ENCODE measurements at places on chromosomes 1 and 21.

- DNase-seq: no peak
These were observed 56.2 kb upstream of the GNG12 start for GRCh38 chr1:67889466-67889865.

DNA sequence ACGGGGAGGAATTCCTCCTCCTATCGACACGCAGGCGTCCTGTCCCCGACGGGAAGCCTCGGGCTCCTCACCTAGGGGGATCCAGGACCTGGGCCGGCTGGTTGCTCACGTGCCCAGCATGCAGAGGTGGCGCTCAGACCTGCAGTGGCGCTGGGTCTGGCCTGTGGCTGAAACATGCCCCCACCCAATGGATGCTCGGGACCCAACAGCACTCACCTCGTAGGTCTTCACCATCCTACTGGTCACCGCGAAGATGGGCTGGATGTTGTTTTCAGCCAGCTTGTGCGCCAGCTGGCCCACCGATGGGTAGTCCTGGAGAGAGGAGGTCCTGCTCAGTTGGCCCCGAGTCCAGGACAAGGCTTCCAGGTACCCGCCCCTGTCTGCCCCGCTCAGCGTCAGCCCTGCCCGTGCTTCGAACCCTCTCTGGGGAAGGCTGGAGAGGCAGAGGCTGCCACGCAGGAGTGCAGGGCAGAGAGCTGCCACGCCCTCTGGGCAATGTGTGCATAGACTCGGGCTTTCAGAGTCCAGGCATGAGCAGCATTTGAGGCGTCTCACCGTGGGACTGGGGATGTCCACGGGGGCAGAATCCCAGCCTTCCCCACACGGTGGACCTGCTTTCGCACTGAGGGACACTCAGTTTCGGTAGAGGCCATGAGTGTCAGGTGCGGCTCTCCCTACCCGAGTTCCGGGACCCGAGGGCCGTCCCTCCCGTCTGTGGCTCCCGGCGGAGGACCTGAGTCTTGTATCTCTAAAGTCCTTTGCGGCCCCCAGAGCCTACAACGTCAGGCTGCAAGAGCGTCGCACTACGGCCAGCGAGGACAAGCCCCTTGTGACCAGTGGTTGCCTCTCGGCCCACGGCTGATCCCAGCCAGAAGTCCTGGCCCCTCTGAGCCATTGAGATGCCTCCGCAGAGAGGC lies 21.6 kb downstream of the ITGB2 start:
- no peak for DNase-seq

DNA sequence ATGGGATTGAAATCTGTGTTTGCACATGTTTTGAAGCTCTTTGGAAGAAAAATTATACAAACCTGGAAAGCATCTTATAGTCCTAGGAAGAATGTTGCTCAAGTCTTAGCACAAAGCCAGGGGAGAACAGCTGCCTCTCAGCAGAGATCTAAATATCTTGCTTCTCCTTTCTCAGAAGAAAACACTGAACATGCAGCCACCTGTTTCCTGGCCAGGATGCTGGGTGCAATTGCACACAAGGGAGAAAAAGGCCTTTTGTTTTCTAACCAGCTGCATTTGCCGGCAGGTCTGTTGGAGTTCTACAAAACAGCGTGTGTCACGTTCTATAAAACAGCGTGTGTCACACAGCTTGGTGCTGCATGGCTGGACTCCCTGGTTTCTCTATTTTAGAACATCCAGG lies 259.6 kb upstream of the PLD5 start:
- no peak for DNase-seq

DNA sequence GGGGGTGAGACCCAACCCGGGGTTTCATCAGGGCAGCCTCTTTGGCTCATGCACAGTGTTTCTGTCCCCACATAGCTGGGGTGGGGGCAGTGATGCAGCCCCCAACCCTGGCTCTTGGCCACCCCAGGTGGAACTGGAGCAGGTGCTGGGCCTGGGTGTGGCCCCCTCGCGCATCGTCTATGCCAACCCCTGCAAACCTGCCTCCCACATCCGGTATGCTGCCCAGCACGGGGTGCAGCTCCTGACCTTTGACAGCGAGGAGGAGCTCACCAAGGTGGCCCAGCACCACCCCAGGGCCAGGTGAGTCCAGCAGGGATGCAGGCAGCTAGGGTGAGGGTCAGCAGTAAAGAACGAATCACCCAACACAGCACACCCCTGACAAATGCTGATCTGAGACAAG lies 72.3 kb upstream of the TINAGL1 start:
- no peak for DNase-seq

GRCh38 chr1:112923234-112923958 lies 32.6 kb downstream of the SLC16A1 start:
- DNase-seq: no peak

- no peak for DNase-seq
These were observed 13.4 kb downstream of the RPL11 start for GRCh38 chr1:23704834-23705495.

DNA sequence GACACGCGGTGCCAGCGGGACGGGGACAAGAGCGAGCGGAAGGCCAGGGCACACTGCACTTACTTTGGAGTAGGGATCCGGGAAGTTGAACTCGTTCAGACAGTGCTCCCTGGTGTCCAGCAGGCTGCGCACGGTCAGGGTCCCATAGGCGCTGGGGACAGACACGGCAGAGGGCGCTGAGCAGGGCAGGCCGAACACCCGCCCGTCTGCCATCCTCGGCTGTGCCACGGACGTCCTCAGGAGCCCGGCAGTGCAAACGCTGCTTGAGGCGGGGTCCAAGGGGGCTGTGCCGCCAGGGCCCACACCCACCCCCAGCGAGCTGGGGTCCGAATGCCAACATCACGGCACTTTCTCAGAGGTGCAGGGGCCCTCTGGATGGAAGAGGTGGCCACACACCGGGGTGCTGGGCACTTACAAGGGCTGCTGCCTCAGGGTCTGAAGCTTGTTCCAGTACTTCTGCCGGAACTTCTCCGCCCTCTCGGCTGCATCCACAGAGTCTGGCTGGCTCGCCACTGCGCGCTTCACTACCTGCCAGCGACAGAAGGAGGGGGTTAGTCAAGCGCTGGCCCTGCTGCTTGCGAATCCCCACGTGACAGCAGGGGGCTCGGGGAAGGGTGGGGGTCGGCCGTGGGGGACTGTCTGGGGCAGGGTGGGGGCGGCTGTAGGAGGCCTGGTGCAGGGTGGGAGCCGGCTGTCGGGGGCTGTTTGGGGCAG lies 12.3 kb downstream of the PANK4 start:
- no peak for DNase-seq

DNA sequence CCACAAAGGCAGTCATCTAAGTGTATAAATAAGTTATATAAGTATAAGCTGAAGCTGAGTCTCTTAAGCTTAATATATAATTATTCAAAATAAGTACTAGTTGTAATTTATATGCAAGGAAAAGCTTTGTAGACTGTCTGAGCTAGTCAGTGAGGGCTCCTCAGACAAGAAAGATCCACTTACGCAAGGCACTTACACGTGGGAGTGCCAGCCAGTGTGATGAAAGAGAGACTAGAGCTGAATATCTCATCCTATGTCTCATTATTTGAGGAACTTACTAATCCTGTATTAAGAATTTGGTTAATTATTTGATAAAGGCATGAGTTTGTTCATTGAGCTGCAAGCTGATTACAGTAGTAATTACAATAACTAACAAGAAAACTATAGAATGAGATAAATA lies 146.9 kb downstream of the PDE4B start:
- no peak for DNase-seq

GRCh38 chr1:19222979-19223824 lies 13.1 kb upstream of the UBR4 start:
- no peak for DNase-seq
